ENCODE measurements at places on chromosomes 3 and 15.

GRCh38 chr3:23949784-23950183, 4.7 kb downstream of the NR1D2 start:
- no peak for DNase-seq

- DNase-seq: no peak
These were observed 59.0 kb upstream of the MINAR1 start for GRCh38 chr15:79373113-79373512.

GRCh38 chr3:11591391-11592282, 52.1 kb downstream of the VGLL4 start:
- peak; percentile 47 for DNase-seq

DNA sequence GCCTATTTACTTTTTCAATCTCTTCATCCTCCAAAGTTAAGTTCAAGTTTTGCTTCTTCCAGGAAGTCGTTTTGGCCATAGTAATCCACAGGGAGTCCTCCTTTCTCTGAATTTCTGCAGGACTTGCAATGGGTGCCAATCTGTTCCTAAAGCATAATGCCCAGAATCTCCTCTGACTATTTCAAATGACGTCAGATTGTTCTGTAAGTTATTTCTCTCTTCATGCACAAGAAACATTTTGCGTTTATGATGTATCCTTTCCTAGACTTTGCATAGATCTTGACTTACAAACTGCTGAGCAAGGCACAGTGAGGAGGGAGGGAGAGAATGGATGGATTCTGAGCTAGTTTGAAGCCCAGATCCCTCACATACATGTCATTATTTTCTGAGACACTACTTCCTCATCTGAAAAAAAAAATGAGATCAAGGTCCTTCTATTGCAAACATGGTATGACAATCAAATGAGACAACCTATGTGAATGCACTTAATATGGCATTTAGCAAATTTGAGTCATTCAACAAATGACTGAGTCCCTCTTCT, 103.1 kb downstream of the MEX3B start:
- no peak for DNase-seq

DNA sequence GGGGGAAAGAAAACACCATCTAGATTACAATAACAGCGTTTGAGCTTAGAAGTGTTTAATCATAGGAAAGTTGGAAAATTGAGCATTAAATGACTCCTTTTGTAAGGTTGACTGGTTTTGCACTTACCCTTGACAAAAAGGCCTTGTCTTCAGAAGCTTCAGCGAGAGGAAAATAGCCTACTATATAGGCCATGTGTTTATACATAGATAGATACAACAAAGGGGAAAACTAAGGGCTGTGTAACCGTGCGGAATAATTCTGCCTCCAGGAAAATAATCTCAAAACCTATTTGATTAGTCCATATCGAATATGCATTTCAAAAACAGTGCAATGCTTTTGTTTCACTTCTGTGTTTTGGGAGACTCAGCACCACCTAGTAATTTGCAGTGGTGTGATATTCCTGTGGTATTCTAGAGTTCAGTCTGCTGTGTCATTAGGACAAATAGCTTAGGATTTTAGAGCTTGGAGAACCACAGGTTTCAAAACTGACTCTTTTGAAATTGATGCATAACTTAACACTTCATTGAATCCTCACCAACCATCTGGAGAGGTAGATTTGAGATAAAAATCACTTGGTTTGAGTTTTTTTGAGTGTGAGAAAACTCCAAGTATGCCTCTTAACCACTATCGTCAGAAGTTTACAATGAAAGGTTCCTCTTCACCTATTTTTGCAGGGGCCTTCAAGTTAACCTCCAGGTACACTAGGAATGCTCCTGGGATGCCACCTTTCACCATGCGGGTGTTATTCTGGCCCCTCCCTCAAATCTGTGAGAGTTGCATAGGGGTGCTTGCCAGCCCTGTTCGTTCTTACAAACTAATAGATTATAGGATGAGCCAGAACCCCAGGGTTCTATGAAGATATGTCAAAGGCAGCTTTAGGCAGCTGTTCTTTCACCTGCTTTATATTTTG, 1.9 kb downstream of the ARHGAP31 start:
- DNase-seq: no peak

- DNase-seq: no peak
These were observed 112.1 kb downstream of the SLCO3A1 start for GRCh38 chr15:91965501-91966193.

DNA sequence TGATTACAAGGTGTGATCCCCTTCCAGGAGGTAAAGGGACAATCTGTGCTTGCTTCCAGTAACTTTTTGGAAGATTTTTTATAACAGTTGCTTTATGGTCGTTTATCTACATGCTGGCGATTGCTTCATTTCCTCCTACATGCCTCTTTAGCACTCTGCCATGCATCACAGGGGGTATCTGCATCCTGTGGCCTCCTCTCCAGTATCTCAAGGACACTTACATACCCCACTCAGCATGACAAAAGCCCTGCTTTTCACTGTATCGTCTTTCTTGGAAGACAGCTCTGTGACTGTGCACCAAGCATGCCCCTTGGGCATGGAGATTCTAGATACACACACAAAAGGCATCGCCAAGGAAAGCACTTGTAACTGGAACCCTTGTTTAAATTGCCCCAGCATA, 25.3 kb downstream of the CAPN3 start:
- no peak for DNase-seq

GRCh38 chr15:73156431-73157191, 104.3 kb downstream of the NEO1 start:
- DNase-seq: no peak

DNA sequence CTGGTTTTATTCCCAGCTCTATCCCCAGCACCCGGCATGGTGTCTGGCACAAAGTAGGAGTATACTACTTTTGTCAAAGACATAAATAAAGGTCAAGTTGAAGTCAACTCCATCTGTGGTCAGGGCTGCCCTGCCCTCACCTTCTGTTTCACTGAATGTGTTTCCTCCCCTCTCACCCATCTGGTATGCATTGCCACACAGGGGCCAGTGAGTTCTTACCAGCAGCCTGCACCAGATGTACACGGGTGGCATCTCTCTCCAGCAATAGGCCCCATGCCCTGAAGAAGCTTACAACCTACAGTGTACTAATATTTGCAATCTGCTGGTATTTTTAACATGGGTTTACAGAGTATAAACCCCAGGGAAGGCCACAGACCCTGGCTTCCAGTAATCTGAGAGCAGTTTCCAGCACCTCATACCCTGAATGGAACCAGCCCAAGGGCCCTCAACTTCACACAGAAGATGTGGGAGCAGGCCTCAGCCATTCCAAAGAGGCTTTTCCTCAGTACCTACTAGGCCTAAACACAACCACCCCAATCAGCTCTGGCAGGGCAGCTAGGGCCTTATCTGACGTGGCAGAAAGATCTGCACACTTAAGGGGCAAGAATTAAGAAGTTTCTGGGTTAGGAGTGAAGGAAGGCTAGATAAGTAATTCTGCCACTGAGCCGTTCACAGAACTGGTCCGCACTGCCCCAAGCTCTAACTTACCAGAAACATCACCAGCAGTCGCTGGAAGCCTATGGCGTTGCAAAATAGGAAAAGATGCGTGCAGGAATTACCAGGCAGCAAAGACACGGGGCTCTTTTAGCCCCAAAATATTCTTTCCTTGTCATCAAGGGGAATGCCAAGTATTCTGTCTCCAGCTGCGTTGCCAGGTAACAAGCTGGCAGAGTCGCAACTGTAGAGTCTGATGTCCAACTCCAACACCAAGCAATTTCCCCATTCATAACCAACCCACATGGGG, 2.1 kb downstream of the IDH2 start:
- no peak for DNase-seq

DNA sequence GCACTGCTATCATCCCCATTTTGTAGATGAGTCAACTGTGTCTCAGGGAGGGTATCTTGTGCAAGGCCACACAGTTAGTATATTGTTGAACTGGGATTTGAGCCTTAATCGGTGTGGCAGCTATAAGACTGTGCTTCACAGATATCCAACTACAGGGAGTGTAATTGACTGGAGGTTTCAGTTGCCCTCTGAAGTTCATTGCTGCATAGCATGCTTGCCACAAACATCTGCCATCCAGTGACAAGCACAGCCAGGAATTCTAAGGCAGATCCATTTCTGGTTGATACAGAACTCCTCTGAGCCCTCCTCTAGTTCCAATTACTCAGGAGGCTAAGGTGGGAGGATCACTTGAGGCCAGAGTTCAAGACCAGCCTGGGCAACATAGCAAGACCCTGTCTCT, 16.4 kb downstream of the FSD2 start:
- no peak for DNase-seq

DNA sequence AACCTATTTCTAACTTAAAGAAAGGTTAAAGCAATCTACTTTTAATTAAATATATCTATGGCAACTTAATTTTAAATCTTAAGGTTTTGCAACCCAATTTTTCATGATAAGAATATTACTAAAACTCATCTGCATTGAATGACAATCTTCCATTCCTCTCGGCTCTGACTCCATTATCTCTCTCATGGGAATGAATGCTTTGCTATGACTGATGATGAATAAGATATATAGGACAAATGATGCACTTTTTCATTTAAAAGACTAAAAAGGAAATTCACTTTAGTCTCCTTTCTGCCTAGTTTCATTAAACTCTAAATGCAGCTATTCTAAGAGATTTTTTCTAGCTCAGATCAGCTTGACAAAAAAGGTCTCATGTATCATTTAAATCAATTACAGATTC, 68.7 kb downstream of the GBE1 start:
- no peak for DNase-seq

DNA sequence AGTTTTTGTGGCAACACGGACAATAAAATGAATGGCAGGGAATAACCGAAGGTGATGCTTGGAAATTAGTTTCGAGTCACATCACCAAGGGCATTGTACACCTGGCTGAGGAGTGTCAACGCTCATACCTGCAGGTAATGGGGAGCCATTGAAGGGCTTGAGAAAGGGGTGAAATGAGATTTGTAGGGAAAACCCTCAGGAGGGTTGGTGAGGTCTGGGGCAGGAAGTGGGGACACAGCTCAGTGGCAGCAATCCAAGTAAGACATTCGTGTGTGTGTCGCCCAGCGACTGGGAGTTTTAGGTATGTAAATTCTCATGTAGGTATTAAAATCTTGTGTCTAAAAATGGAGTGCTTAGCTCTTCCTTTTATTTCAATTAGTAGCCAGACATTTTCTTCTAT, 14.3 kb downstream of the PARP14 start:
- no peak for DNase-seq

DNA sequence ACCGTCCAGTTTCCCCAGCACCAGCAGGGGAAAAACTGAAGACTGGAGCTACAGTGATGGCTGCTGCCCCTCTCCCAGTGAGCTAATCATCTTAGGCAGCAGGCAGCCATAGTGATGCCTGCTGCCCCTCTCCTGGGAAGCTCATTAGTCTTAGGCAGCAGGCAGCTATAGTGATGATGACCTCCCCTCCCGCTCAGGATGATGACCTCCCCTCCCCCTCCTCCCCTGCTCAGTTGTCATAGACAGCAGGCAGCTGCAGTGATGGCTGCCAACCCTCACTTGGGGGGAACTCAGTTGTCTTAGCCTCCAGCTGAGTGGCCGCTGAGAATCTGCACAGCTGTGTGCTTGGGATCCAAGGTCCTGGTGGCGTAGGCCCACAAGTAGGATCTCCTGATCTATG, 80.9 kb upstream of the MANF start:
- no peak for DNase-seq

GRCh38 chr3:46019707-46020106, 7.6 kb downstream of the XCR1 start:
- DNase-seq: no peak

DNA sequence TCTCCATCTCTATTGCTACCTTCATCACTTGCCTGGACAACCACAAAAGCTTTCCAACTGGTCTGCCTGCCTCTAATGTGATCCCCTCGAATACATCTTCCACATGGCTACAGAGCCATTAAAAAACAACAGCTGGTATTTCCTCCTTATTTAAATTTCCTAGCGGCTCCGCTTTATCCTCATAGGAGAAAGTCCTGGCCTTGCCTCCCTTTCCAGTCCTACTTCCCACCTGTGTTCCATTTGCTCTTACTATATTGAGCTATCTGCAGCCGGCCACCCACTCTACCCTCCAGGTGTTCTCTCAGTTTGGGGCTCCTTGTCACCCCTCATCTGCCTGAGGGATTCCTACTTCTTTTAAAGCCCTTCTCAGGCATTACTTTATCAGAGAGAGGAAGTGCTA, 49.7 kb upstream of the TSPAN3 start:
- no peak for DNase-seq

- no peak for DNase-seq
These were observed 184.5 kb upstream of the TSC22D2 start for GRCh38 chr3:150223558-150223957.

DNA sequence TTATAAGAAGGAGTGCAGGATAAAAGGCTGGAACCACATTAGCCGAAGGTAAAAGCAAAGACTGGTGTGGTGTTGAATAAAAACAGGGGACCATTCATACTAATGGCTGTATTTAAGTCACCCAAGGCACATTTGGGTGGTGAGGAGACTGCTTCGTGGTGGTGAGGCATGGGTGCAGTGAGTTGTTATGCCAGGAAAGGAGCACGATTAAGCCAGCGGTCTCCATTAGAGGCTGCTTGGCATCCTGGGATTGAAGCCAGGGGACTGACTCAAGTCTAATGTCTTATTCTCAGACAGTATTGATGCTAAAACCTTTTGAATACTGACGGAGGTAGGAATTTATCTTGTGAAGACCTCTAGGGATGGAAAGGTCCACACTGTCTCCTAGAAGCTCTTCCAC, 21.9 kb downstream of the FEM1B start:
- DNase-seq: no peak

DNA sequence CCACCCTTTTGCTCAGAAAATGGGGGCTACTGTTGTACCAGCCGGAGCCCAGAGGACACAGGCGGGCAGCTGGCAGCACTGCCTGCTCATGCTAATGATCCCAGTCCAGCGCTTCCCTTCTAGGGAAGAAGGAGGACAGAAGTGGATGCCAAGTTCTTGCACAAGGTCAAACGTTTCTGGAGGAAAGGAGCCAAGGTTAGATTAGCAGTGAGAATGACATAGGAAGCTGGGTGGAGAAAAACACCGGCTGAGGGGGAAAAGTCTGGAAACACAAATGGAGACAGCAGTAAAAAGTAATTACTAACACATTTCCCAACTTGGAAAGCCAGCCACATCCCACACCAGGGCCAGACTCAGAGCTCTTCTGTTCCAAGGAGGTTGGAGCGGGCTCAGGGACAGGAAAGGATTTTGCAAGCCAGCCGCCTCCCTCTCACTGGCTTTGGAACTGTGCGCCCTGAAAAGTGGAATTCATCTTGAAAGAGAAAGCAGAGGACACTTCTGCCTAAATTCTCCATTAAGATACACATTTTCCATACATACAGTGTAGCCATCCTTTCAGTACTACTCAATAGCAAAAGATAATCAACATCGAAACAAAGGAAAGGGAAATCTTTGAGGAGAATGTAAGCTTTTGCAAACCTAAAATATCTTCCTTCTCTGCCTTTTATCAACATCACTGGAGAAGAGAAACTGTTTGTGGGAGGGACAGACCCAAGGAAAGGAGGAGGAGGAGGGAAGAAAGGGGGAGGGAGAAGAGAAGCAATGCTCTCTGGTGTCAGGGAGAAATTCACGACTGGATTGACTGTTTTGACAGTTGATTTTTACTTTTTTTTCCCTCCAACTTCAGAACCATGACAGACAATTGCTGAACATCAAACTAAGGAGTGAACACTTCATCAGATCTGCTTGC, 133.6 kb downstream of the CD47 start:
- no peak for DNase-seq

Data from NCI-H187 (cell line).